Fibroblast of lung (primary cell): ENCODE measurements at places on chromosomes 11 and 22.

DNA sequence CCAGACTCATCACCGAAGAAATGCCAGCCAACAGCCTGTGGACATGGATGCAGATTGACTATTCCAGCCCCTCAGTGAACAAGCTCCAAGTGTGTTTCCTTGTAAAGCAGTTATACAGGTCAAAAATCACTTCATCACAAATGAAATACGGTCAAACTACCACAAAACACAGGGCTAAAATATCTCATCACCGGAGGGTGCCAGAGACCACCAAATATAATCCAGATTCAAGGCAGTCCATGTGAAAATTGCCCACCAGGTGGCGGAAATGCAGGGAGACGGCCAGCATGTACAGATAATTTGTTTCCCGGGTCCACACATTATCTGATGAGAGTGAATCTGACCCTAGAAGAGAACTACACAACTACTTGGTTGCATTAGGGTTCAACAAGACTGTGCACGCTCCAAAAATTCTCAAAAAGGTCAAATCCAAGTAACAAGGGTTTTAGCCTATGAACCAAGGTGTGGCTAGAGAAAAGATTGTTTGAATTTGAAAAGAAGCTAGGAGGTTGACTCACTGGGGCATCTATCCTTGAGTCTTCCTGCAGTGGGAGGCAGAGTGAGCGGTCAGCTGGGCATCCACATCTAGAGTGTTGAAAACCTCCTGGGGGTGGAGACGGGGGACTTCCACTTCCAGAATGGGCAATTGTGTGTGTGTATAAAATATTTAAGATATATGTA is 71.7 kb downstream of the IGLL5 start:
- peak; percentile 55 for DNase-seq

- DNase-seq: no peak
Measured at GRCh38 chr11:36261094-36261493, 28.1 kb downstream of the COMMD9 start.

DNA sequence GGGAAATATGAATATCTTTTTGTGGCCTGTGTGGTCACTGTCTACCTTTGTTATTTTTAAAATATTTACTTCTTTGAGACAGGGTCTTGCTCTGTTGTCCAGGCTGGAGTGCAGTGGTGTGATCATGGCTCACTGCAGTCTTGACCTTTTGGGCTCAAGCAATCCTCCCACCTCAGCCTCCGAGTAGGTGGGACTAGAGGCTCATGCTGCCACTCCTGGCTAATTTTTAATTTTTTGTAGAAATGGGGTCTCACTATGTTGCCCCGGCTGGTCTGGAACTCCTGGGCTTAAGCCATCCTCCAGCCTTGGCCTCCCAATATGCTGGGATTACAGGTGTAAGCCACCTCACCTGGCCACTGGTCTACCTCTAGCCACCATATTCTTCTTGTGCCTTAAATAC is 3.5 kb upstream of the EIF3D start:
- DNase-seq: no peak

- peak; percentile 15 for DNase-seq
Measured at GRCh38 chr22:30047364-30047738, 32.9 kb upstream of the HORMAD2 start.

DNA sequence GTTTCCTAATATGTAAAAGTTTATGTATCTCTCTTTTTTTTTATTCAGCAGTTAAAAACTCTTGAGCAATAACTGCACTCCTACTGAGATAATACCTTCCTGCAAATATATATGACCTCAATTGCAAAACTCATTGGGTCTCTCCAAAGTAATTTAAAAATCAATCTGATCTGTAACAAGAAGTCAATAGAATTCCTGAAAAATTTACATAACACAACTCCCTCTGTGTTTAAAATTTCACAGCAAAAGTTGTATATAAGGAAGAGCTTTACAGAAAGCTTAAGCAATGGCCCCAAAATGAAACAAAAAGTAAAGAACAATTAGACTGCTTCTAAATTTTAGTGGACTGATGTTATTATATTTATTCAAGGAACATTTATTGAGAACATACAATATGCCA is 313.4 kb downstream of the DLG2 start:
- DNase-seq: no peak

- peak; percentile 96 for DNase-seq
Measured at GRCh38 chr11:119018074-119018938, at the start of the genes RPS25 and TRAPPC4. Gene RPS25, minus strand, starts transcription at chr11:119018343. Its CDS starts 59 bp downstream, at chr11:119018284. Gene TRAPPC4, plus strand, starts transcription at chr11:119018766. Its CDS starts 30 bp downstream, at chr11:119018796.

DNA sequence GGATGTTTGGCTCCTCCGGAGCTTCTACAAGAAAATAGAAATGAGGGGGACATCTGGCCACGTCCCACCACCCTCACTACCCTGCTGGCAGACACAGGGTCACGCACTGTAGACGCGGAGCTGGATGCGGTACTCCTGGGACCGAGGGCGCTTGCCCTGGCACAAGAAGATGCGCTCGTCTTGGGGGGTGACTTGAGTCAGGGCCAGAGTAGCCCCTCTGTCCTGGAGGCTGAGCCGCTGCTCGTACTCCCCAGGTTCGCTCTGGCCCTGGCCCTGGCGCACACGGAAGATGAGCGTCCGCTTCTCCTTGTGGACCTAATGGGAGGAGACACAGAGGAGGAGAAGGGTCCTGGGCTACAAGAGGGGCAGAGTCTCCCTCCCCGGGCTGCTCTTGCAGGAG is 2.2 kb downstream of the MCAM start:
- DNase-seq: no peak

GRCh38 chr11:71977743-71978418 is 20.8 kb upstream of the IL18BP start:
- peak; percentile 65 for DNase-seq

- DNase-seq: peak; percentile 60
Measured at GRCh38 chr22:22110548-22111266, 128.1 kb upstream of the TOP3B start.

GRCh38 chr11:66970807-66971442 is 4.2 kb upstream of the C11orf86 start:
- DNase-seq: peak; percentile 100

DNA sequence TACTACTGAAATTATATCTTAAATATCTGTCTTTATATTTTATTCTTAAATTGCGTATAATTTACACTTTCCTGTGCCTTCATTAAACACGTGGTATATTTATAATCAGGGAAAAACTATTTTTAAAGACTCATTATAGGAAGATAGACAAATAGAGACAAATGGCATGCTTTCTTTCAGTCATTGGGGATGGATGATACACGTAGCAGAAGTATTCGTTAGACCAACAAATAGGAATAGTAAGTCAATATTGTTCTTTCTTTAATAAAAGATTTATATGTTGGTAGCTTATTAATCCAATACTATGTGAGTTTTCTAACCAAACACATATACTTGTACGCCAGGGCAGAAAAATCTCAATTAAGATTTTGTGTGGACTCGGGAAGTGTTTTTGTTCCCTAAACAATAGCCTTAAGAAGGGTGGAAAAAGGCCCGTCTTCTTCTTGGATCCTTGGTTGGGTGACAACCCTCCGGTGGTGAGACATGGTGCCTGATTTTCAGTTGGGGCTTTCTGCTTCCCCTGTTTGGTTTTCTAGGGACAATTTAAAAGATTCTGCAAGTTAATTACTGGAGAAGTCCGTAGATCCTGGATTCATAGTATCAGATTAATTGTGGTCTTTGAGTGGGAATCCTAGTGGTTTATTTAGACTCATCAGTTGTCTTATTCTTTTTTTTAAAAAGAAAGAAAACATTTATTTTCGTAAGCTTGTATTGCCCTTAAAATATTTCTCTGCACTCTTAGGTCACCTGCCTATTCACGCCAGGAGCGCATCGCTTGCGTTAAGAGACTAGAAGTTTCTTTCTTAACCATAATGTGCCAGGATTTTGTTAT is 83.5 kb upstream of the WNT7B start:
- DNase-seq: no peak

- DNase-seq: peak; percentile 46
Measured at GRCh38 chr11:36265793-36266628, 23.2 kb downstream of the COMMD9 start.

- DNase-seq: peak; percentile 97
Measured at GRCh38 chr11:117199053-117199915, at the start of gene TAGLN. Gene TAGLN, plus strand, starts transcription at chr11:117199370. Its CDS starts 3,644 bp downstream, at chr11:117203014.

- DNase-seq: no peak
Measured at GRCh38 chr11:47716692-47717091, 1.5 kb upstream of the AGBL2 start.

- DNase-seq: no peak
Measured at GRCh38 chr11:80783561-80783960, 1342.7 kb upstream of the TENM4 start.

GRCh38 chr11:34773211-34773610 is 143.0 kb downstream of the APIP start:
- DNase-seq: peak; percentile 10

DNA sequence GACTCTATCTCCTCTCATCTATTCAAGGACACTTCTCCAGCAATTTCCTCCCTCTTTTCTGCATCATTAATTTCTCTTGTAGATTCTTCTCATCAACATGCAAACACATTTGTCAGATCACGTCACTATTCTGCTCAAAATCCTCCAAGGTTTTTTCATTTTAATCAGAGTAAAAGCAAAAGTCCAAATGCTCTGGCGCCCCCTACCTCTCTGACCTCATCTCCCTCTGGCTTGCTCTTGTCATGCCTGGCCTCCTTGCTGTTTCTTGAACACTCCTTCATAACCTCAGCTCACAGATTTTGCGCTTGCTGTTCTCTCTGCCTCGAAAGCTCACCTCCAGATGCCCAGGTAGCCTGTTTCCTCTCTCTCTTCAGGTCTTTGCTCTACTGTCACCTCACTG is 22.4 kb downstream of the RTCB start:
- no peak for DNase-seq

DNA sequence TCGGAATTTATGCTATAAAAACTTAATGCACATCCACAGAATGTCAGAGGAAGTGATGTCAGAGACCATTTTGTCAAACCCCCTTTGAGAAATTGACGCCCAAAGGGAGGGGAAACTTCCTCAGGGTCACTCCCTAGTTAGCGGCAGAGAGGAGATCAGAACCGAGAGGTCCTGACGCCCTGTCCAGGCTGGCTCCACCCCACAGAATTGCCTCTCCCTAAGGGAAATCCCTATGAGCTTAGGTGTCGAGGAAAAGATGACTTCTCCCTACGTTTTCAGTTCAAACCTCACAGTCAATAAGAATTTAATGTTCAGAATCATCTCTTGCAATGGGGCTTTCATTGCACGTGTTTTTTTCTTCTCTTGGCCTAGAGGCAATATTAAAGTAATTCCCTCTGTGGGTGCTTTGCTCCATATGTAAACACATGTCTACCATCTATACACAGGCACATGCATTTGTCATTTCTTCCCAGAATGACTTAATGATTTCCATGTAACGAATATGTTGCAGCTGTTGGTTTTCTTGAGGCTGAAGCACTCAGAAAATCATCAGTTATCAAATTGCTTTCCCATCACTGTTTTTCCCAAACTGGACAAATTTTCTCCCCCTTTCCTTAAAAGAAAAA is 148.7 kb upstream of the TIMP3 start:
- DNase-seq: peak; percentile 84

- peak; percentile 40 for DNase-seq
Measured at GRCh38 chr22:36237462-36238372, 1.6 kb downstream of the APOL2 start.

DNA sequence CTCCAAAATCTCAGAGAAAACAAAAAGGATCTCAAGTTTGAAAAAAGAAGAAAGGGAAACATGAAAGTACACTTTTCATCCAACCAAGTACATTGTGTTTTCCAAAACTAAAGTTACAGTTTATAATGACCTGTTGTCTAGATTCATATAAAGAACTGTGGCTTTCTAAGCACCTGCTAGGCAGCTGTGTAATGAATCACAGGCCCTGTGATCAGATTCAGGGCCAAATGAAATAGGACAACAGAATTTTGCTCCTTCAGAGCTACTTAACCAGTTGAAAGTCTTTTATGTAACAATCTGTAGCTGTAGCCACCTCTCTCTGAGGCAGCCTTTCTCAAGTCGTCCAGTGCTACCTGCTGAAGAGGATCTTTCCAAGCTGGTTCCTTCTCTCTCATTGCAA is 960.0 kb upstream of the RAG2 start:
- DNase-seq: peak; percentile 26

- peak; percentile 90 for DNase-seq
Measured at GRCh38 chr11:123251657-123252344, 56.8 kb upstream of the CLMP start.

DNA sequence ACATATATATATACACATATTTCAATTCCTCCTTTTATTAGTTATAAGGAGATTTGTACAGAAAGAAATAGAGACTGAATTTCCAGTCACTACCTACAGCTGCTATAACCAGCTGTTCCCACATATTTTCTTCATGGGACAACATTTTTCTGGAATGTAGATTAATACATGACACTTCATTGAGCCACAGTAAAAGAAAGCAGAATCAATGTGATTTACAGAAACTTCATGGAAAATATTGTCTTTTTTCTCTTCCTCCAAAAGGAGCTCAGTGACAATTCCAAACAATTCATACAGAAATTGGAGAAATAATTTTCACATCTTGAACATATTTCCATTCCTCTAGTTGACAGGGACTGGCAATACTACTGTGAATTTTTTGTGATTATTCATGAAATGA is 249.2 kb downstream of the DLG2 start:
- DNase-seq: no peak

DNA sequence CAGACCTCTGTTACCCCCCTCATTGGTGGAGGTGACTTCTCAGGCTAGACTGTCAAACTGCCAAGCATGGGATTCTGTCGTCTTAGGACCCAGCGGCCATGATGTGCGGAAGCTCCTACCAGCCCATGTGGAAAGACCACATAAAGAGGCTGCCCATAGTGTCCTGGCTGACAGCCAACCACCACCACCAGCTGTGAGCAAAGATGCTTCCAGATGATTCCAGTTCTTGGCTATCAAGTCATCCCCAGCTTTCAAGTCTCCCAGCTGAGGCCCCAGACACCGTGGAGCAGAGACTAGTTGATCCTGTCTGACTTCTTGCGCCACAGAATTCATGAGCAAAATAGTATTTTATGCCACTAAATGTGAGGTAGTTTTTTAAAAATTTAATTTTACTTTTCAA is 32.9 kb downstream of the SCUBE1 start:
- no peak for DNase-seq

DNA sequence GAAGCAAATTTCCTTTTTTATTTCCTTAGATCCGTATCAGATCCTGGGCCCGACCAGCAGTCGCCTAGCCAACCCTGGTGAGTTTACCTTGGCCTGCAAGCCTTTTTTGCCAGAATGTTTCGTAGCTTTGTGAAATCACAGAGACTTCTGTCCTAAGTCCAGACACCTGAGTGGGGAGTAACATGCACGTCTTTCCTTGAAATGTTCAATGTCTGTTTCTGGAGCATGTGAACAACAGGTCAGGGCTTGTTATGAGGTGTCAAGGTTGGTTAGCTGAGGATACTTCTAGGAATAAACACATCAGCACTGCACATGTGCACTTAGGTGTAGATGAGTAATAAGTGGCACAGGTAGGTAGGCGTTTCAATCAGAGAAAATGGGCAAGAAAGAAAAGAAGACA is 58.0 kb downstream of the KCNJ1 start:
- no peak for DNase-seq

DNA sequence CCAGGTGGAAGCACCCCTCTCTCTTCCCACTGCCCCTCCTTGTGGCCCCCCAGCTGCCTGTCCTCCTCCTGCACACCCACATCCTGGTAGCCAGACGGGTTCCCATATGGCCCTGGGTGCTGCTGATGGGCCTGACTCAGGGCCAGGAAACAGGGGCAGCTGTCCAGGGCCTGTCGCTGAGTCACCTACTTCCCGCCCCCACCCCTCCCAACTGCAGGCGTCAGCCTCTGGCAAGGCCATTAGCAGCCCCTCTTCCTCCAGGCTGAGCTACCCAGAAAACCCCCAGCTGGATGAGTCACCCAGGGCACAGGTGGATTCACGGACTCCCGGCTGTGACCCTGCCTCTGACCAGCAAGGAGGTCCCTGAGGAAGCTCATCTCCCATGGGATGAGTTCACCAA is 6.9 kb upstream of the GAL start:
- DNase-seq: peak; percentile 92
